T-helper 1 cell (primary cell): ENCODE measurements at places on chromosomes 13 and 19.

- no peak for DNase-seq
Observed at GRCh38 chr13:73057284-73058063, 1.3 kb upstream of the KLF5 start.

DNA sequence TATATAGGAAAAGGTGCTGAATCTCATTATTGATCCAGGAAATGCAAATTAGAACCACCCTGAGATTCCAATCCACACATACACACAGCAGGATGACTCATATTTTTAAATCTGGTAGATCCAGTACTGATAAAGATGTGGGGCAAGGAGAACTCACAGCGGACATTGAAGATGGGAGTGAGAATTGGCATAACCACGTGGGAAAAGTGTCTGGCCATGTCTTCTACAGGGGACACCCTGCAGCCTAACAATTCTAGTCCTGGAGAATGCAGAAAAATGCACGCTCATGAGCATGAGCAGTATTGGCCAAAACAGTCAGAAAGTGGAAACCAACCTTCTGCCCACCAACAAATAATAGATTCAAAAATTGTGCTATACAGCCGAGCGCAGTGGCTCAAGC, 13.5 kb upstream of the BCL3 start:
- DNase-seq = no peak

DNA sequence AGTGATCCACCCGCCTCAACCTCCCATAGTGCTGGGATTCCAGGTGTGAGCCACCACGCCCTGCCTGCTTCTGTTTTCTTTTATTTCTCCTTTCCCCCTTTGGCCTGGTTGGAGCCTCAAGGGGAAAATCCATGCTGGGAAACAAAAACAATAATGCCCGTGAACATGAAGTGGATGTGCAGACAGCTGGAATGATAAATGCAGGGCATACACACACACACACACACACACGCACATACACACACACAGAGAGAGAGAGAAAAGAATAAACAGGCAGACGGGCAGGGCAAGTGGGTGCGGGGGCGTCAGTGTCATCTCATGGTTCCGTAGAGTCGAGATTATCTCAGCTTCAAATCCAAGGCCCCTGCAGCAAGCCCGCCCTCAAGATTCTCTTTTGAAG, 4.4 kb upstream of the PLEKHF1 start:
- DNase-seq = no peak

GRCh38 chr13:45205124-45205523, 4.3 kb upstream of the KCTD4 start:
- DNase-seq = no peak

GRCh38 chr13:74669149-74669548, 534.9 kb upstream of the KLF12 start:
- DNase-seq = no peak

GRCh38 chr19:41521931-41522555, 53.9 kb upstream of the CEACAM21 start:
- no peak for DNase-seq

GRCh38 chr13:50526661-50527071, 316.8 kb downstream of the DLEU7 start:
- no peak for DNase-seq

DNA sequence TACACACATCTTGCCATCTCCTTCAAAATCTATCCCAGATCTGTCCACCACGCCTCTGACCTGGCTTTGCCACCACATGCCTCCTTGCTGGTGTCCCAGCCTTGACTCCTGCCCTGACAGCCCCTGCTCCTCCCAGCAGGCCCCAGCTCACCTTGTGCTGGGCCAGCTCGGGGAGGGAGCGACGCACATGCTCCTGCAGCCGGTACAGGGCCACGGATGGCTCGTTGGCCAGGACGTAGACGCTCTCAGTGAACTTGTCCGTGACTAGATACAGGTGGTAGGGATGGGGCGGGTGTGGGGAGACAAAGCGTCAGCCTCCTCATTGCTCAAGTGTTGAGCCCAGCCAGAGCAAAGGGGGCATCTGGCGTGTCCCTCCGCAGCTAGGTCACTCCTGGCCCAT, 5.2 kb downstream of the BORCS8 start:
- no peak for DNase-seq

DNA sequence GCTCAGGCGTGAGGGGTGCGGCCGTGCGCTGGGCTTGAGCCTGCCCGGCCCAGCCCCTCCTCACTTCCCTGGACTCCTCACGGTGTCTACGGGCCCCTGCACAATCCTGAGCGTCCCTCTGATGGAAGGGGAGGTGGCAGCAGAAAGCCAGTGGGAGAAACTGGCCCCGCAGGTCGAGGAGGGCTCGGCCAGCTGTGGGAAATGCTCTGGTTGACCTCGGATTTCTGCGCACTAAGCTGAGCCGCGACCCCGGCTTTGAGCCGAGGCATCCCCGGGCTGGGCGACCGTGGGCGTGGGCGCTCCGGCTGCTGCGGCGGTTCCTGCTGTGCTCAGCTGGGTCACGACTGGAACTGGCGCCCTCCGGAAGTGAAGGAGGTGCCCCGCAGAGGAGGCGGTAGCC, 70.1 kb downstream of the ZNF208 start:
- no peak for DNase-seq

DNA sequence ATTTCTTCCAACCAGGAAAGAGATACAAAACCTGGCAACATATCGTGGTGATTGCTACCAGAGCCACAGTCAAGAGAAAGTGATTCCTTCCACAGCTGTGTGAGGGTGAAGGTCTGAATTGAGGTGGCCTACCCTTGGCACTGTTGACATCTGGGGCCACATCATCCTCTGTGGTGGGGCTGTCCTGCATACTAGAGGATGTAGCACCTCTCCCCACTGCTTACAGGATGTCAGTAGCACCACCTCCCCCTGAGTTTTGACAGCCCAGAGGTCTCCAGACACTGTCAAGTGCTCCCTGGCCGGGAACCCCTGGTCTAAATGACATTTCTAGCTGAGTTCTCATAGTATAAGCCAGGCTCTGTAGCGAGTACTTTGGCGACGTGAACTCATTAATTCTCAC, 15.5 kb downstream of the PTGER1 start:
- no peak for DNase-seq

- DNase-seq = no peak
Observed at GRCh38 chr13:105773863-105774538, 761.5 kb downstream of the EFNB2 start.

- peak; percentile 60 for DNase-seq
Observed at GRCh38 chr19:32345261-32346207, at the start of gene ZNF507. Gene ZNF507 (plus strand): TSS chr19:32345610. CDS start chr19:32352831, 7,221 bp downstream.
